ENCODE measurements at places on chromosomes 5 and 9.

- DNase-seq, result no peak
Measured at GRCh38 chr9:95181226-95181818, 136.2 kb downstream of the FANCC start.

DNA sequence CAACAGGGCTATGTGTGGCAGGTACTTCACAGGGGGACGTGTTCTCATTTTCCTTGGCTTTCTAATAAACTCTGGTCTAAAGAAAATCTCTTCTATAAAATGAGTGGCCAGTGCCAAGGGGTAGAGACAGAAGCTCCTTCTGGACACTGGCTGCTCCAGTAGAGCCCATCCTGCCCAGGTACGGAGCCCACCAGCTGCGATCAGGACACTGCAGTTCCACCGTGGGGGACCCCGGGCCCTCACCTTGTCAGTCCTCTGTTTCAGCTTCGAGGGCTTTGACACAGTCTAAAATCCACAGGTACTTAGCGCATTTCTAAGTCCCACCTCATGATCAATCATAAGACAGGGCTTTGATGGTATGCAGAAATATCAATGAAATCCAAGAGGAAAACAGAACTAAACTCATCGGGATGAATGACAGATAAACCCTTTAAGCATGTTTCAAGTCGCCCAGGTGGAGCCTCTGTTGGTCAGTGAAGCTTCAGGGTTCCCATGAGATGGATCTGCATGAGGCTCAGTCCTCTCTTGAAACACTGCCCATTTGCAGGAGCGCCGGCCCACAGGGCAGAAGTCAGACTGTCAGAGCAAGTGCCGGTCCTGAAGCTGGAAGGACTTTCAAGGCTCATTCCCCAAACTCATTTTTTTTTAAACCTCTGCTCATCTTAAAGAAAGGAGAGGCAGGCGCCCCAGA lies 20.3 kb upstream of the TERT start:
- no peak for DNase-seq

DNA sequence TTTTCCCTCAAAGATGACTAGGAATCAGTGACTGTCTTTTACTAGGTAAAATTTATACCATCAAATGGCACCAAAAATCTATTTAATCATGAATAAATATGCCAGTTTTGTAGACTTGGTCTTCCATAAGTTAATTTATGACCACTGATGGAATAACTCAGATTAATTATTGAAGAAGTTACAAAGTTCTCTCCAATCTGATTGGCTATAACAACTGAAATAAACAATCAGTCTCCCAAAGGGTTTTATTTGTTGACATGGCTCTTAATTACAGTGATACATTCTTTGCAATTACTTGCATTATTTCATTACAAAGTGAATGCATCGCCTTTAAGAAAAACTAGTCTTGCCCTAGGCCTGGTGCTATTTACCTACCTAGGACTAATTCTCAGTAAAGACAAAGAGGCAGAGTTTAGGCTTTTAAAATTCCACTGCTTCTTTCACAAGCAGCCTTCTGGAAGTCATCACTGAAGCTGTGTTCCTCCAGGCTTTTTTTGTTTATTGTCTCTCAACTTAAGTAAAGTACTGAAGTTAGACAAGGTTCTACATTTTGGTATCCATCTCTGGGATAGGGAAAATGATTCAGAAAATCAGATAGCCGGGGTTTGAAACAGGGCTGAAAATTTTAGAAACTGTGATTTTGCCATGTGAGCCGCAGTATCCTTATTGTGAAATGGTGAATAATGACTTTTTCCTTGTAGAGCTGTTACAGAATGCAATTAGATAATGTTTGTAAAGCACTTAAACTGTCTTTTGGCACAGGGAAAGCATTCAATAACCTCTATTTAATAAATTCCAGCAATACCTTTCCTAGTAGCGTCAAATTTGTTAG lies 2.5 kb downstream of the STOM start:
- no peak for DNase-seq

DNA sequence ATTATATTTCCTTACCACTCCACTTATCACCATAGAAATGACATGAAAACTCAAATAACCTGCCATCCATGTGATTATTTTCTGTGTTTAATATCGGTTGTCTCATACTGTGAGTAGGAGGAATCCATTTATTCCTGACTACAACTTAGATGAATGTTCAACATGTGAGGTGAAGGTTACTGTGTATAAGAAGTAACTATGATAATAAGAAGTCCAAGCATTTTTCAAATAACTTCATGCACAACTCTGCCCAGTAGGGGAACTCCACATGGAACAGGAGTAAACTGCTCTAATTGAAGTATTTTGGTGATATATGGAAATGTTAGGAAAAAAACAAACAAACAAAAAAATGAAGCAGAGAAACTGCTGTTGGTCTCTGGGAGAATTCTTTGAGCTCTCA lies 447.5 kb upstream of the GRIN3A start:
- no peak for DNase-seq

GRCh38 chr9:9730174-9730573 lies 882.6 kb downstream of the PTPRD start:
- no peak for DNase-seq

DNA sequence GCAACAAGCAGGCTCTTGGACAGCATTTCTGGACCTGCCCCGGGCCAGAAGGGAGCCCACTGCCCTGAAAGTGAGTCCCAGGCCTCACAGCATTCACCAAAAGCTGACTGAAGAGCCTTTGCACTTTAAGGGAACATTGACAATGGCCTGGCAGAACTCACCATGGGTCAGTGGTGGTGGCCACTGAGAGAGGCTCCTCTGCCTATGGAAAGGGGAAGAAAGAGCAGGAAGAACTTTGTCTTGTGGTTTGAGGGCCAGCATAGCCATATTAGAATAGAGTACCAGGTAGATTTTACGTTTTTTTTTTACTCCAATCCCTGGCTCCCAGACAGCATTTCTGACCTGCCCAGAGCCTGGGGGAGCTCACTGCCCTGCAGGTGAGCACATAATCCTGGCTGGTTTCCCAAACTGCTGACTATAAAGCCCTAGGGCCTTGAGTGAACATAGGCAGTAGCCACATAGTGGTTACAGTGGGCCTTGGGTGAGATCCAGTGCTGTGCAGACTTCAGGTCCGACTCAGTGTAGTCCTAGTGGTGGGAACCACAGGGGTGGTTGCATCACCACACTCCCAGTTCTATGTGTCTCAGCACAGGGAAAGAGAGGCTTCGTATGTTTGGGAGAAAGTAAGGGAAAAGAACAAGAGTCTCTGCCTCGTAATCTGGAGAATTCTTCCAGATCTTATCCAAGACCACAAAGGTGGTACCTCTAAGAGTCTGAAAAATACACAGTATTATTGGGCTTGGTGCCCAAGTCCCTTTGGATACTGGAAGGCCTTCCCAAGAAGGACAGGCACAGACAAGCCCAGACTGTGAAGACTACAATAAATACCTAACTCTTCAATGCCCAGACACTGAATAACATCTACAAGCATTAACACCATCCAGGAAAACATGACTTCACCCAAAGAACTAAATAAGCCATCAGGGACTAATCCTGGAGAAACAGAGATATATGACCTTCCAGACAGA lies 89.5 kb downstream of the TSSK1B start:
- DNase-seq, result no peak

- DNase-seq, result peak; percentile 35
Measured at GRCh38 chr5:132465059-132465707, 25.4 kb downstream of the IRF1 start.

DNA sequence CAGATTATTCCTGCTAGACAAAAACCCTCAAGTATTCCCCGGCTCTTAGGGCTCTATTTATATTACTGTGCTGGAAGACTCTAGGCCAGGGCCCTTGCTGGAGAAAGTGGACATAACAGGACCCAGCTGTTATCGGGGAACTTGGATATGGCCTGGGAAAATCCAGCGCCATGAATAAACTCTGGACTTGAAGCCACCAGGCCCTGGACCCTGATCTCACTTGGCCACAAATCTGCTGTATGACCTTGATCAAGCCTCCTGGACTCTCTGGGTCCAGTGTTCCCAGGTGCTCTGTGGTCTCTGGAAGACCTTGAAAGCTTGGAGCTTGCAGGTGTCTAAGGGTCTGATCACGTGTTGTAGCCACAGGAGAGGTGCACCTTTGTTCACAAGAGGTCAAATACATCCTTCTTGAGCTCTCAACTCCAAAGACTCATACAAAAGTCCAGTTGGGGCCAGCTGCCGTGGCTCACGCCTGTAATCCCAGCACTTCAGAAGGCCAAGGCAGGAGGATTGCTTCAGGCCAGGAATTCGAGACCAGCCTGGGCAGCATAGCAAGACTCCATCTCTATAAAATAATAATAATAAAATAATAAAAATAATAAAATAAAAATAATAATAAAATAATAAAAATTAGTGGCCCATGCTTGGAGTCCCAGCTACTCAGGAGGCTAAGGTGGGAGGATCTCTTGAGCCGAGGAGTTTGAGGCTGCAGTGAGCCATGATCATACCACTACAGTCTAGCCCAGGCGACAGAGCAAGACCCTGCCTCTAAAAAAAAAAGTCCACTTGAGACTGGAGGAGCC lies 26.5 kb downstream of the COL27A1 start:
- no peak for DNase-seq

DNA sequence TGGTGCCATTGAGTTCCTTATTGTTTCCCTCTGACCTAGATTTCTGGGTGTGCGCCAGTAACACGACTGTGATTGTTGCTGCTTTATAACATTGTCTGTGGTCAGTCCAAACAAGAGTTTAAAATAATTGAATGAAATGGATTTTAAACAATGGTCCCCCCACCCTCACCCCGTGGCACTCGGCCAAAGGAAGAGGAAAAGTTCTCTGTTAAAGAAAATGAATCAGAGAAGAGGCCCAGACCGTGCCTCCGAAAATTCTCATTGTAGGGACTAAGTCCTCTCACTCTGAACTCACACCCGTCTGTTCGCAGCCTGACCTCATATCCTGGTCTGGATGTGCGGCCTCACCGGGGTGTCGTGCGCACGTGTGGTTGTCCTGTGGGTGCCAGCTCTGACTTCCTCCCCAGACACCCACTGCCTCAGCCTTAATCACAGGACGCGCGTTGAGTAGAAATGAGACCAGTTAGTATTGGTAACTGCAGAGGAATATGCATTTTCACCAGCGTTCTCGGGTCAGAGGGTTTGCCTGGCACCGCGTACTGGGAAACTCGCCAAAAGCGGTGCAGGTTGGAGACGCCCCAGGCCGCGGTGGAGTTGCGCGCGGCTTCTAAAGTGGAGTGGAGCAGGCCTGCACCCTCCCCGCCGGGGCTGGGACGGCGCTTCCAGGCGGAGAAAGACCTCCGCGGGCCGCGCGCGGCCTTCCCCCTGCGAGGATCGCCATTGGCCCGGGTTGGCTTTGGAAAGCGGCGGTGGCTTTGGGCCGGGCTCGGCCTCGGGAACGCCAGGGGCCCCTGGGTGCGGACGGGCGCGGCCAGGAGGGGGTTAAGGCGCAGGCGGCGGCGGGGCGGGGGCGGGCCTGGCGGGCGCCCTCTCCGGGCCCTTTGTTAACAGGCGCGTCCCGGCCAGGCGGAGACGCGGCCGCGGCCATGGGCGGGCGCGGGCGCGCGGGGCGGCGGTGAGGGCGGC lies at the start of gene ABL1:
ABL1 (plus strand) TSS at position 884 of the 966 bp plus-strand sequence. CDS start 193 bp downstream, outside the sequence.
- DNase-seq, result peak; percentile 64

GRCh38 chr9:33415501-33416038 lies 13.2 kb upstream of the AQP7 start:
- DNase-seq, result no peak

GRCh38 chr5:159340511-159340910 lies 10.2 kb upstream of the IL12B start:
- DNase-seq, result no peak

GRCh38 chr9:75133396-75133795 lies 45.1 kb downstream of the OSTF1 start:
- no peak for DNase-seq

- no peak for DNase-seq
Measured at GRCh38 chr5:41763574-41763973, 106.7 kb downstream of the OXCT1 start.

GRCh38 chr9:92790542-92791527 lies 26.2 kb upstream of the BICD2 start:
- no peak for DNase-seq

- DNase-seq, result no peak
Measured at GRCh38 chr5:154465169-154465568, 12.9 kb downstream of the HAND1 start.
